ENCODE measurements at places on chromosomes 3 and 15. TPM values are rescaled to one million over a fixed set of nuclear protein-coding genes. Genes with fewer than 3 reads are reported as not detected.
A peak's percentile ranks its signal among the peaks of the same experiment; 100 is the strongest.

DNA sequence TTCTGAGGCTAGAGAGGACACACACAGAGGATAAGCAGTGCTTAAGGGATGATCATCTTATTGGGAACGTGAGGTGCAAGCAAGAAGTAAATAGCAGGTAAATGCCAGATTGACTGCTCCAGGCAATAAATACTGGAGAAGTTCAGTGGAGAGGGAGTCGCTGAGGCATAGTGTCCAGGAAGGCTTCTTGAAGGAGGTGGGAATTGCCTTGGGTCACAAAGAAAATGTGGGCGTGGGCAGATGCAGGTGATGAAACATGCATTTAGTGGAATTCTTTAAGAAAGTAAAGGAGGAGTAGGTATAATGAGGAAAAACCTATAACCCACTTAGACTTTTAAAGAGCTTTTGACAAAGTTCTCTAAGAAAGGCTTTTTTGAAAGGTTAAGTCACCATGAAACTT, 7.4 kb upstream of the SEMA5B start:
- DNase-seq = no peak

PEX5L gene
- 7.0 TPM for total RNA-seq

TRIM42 gene
- not detected for total RNA-seq

- no peak for DNase-seq
These were observed 610.8 kb downstream of the NTRK3 start for GRCh38 chr15:87645723-87646122.

GRCh38 chr3:7070461-7070860, 209.5 kb downstream of the GRM7 start:
- DNase-seq = no peak

DNA sequence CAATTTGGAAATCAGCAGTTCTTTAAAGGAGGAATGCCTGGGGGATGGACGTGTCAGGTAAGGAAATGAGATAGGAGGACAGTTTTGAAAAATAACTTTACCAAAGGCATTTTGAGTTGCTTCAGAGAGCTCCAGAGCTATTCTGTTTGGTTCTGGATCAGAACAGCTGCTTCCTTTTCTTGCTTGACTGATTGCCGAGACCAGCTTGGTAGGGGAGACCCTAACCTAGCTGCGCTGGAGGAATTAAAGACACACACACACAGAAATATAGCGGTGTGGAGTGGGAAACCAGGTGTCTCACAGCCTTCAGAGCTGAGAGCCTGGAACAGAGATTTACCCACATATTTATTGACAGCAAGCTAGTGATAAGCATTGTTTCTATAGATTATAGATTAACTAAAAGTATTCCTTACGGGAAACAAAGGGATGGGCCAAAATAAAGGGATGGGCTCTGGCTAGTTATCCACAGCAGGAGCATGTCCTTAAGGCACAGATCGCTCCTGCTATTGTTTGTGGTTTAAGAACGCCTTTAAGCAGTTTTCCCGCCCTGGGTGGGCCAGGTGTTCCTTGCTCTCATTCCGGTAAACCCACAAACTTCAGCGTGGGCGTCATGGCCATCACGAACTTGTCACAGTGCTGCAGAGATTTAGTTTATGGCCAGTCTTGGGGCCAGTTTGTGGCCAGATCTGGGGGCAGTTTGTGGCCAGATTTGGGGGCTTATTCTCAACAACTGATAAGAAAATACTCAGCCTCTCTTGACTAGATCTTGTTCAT, 556.0 kb downstream of the ROBO1 start:
- peak; percentile 13 for DNase-seq
